PC-9 (cell line): ENCODE measurements at places on chromosomes 12 and 14.

DNA sequence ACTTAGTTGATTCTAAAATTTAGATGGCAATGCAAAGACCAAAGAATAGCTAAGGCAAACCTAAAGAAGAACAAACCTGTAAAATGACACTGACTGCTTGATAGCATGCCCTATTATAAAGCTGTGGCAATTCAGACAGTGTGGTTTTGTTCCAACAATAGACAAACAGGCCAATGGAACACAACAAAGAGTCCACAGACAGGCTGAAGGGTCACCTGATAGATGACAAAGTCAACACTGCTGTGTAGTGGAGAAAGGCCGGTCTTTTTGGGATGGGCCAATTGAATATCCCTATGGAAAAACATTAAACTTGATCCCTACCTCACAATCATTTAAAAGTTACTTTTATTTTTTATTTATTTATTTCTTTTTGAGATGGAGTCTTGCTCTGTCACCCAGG is 33.8 kb upstream of the SLC25A3 start:
- no peak for DNase-seq

DNA sequence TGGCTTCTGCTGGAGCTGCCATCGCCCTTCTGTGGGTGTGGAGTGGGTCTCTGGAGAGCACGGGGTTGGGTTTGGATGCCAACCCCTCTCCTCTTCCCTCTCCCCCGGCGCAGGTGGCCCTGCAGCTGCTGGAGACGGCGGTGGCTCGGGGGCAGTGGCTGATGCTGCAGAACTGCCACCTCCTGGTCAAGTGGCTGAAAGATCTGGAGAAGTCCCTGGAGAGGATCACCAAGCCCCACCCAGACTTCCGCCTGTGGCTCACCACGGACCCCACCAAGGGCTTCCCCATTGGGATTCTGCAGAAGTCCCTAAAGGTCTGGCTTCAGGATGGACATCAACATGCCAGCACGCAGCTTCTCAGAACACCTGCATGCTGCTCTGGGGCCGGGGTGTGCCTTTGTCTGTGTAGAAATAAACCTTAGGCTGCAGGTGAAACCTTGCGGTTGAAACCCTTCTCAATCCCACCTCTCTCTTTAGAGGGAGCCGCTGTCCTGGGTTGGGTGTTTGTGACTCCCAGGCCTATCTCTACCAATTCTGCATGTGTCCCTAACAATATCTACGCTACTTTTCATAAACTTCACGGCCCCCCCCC is 44.3 kb downstream of the CCDC92 start:
- DNase-seq: no peak

- DNase-seq: peak; percentile 56
Observed at GRCh38 chr12:11581179-11581755, 68.2 kb upstream of the ETV6 start.

GRCh38 chr12:70077441-70077840 is 165.8 kb upstream of the CNOT2 start:
- no peak for DNase-seq

DNA sequence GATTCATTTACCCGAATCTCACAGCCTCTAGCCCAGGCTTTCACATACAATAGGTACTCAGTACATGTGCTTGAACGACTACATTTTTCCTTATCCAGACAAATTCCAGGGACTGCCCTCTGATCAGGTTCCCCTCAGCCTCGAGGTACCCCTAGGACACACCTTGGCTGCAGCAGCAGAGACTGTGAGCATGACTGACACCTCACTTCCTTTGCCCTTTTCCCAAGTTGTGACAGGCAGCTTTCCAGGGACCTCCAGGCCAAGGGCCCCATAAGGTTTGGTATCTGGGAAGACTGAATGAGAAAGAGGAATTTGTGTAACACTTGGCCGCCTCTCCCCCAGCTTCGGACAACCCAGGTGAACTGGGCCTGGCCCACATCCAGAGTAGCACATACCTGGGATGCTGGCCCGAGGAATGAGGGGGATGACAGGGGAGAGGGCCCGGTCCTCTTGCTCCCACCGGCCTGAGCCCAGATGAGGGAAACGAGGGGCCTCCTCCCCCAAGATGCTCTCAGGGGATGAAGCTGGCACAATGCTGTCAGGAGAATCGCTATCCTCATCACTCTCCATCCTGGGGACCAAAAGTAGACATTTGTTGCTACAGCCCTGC is 10.2 kb upstream of the PRKAG1 start:
- DNase-seq: no peak

DNA sequence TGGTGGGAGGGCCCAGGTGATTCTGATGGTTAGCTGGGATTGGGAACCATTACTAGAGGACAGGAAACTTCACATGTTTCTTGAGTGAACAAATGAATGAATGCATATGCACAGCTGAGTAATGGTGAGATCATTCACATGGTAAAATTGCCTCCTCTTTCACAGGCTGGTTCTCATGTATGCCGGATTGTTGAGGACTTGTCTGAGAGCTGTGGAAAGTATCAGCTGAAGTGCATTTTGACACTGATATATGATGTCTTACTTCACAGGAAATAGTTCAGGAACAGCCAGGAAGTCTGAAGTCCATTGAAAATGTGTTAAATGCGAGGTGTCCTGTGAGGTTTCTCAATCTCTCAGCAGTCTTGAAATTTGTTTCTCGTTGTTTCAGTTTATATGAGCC is 77.6 kb upstream of the DACT1 start:
- DNase-seq: no peak

DNA sequence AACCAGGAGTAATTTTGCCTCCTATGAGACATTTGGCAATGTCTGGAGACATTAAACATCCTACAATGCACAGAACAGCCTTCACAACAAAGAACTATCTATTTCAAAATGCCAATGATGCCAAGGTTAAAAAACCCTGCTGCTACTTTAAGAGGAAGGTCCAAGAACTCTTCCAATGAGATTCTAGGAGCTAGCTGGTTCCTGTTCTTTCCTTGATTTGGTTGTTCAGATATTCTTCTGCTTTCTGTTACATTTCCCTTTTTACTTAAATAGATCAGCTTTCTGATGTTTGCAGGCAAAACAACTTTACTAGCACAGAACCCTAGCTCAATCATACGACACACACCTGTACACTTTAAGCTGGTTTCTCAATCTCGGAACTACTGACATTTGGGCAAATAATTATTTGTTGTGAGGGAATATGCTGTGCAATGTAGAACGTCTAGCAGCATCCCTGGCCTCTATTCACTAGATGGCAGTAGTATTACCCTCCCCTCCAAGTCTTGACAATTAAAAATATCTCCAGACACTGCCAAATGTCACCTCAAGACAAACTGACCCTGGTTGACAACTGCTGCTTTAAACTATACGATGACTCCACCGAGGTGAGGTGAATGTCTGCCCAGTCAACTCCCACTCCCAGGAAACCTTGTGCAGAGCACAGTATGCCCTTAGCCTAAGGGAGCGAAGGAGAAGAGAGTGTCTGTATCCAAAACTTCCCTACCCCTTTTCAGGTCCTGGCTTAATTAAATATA is 4.4 kb downstream of the BLTP3B start:
- DNase-seq: no peak
